ENCODE measurements at places on chromosomes 6 and 20. TPM values are rescaled to one million over a fixed set of nuclear protein-coding genes. Genes with fewer than 3 reads are reported as not detected.
A peak's percentile ranks its signal among the peaks of the same experiment; 100 is the strongest.

- DNase-seq: no peak
These were observed 70.8 kb upstream of the IYD start for GRCh38 chr6:150298030-150298380.

The TTK gene
- total RNA-seq: 63.1 TPM

GRCh38 chr6:43865932-43866645 is 96.1 kb downstream of the VEGFA start:
- DNase-seq: no peak

DNA sequence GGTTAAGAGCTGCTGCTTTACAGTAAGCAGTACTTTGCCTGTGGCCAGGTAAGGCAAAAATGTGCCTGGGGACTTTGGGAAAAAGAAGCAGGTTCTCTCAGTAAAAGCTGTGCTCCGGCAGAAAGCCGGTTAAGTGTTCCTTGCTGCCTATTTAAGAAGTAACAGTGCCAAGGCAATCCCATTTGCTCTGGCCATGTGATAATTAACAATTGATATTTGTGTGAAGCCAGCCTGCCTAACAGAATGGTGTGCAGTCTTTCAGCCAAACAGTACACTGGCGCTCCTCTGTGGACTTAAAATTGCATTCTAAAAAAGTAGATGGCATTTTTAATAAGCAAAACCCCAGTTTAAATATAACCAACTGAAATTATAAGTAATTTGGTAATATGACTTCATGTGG is 430.3 kb downstream of the PLCB1 start:
- no peak for DNase-seq

The TREML1 gene
- total RNA-seq: not detected

The LBP gene
- 0.55 TPM for total RNA-seq

DNA sequence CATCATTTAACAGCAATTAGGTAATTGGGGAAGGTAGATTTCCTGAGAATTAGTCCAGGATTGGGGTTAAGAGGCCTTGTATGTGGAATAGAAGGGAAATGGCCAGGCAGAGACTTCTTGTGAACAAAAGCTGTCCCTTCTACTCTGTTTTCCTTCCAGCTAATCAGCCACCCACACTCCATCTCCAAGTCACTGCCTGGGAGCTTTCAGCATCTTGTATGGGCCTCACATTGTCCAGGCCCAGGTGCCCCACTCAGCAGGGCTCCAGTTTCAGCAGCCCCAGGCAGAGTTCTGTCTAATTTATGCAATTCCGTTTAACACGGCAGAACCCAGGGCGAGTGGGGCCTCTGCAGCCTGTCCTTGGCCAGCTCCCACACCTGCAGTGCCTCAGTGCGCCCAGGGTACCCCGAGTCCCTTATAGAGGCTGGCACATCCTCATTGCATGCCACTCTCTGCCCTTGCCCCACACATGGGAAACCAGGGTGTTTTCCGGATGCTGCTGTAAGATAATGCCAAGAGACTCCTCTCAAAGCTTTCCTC is 113.0 kb downstream of the EDN3 start:
- no peak for DNase-seq

GRCh38 chr6:112215488-112216284 is 38.7 kb downstream of the LAMA4 start:
- no peak for DNase-seq

GRCh38 chr20:58659841-58660240 is 8.8 kb downstream of the STX16 start:
- DNase-seq: no peak

GRCh38 chr20:13101706-13102105 is 92.9 kb downstream of the SPTLC3 start:
- peak; percentile 42 for DNase-seq

GRCh38 chr6:153644000-153644399 is 395.0 kb upstream of the OPRM1 start:
- DNase-seq: no peak

The FAM120B gene
- total RNA-seq: 7.4 TPM

The IMPG1 gene
- total RNA-seq: not detected

DNA sequence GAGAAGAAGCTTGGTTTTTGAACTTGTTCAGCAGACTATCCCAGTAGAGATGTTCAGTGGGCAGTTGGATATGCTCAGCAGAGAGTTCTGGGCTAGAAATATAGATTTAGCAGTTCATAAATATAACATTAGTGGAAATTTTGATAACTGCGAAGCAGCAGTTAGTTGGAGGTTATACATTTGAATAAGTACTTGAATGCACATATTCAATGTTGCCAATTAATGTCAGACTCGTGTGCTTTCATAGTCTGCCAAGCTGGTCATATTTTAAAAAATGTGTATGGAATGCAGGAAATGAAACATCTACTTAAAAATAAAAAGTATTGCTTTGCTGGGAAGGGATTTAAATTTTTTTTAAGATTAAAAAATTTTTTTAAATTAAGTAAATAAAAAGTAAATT is 92.5 kb upstream of the E2F3 start:
- DNase-seq: no peak

DNA sequence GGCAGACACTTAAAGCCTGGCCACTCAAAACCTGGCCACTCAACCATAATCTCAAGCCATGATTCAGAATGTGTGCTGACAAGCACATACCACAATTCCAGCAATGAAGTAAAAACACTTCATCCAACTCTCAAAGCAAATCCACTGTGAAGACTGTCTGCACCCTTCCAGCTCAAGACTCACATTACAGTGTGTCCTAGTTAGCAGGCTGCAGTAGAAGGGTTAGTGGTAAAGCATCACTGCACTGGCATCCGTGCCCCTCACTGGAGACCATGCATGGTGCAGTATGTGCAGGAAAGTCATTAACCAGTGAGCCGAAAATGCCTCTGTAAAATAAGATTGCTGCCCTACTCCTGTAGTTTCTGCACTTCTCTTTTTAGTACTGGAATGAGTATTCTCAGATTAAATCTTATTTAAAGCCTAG is 43.4 kb downstream of the SLC23A2 start:
- no peak for DNase-seq

GRCh38 chr6:28748192-28748591 is 175.6 kb downstream of the TRIM27 start:
- DNase-seq: no peak

GRCh38 chr6:70506321-70506720 is 60.4 kb upstream of the SDHAF4 start:
- DNase-seq: no peak

GRCh38 chr6:25053875-25054371 is 118.2 kb upstream of the RIPOR2 start:
- DNase-seq: peak; percentile 42

GRCh38 chr6:11754625-11755271 is 23.9 kb downstream of the ADTRP start:
- DNase-seq: peak; percentile 25

DNA sequence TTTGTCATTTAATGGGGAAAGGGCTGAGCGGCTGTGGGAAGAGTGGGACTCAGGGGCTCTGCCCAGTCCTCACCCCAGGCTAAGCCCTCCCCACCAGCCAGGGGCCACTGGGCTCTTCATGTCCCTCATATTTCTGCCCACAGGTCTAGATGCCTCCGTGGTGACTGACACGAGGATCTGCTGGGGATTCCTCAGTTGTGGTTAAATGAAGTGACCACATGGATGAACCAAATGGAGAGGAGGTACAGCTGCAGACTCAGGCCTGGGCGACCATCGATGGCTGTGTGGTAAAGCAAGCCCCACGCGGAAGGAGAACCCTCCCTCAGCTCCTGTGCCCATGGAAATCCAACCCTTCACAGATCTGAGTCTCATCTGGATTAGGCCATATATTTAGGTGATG is 29.4 kb downstream of the RAET1L start:
- DNase-seq: no peak

- DNase-seq: peak; percentile 12
These were observed 500.3 kb upstream of the PTCHD4 start for GRCh38 chr6:48611332-48611731.

- no peak for DNase-seq
These were observed 33.1 kb upstream of the MPC1 start for GRCh38 chr6:166415833-166416347.

The CST7 gene
- not detected for total RNA-seq

- DNase-seq: peak; percentile 11
These were observed 30.5 kb downstream of the CNKSR3 start for GRCh38 chr6:154479771-154480639.

The BEND6 gene
- total RNA-seq: 11.7 TPM

GRCh38 chr6:158939255-158940159 is 60.5 kb downstream of the RSPH3 start:
- DNase-seq: no peak

The RAET1L gene
- total RNA-seq: not detected

- no peak for DNase-seq
These were observed 36.3 kb downstream of the DYNLT1 start for GRCh38 chr6:158608221-158608620.

DNA sequence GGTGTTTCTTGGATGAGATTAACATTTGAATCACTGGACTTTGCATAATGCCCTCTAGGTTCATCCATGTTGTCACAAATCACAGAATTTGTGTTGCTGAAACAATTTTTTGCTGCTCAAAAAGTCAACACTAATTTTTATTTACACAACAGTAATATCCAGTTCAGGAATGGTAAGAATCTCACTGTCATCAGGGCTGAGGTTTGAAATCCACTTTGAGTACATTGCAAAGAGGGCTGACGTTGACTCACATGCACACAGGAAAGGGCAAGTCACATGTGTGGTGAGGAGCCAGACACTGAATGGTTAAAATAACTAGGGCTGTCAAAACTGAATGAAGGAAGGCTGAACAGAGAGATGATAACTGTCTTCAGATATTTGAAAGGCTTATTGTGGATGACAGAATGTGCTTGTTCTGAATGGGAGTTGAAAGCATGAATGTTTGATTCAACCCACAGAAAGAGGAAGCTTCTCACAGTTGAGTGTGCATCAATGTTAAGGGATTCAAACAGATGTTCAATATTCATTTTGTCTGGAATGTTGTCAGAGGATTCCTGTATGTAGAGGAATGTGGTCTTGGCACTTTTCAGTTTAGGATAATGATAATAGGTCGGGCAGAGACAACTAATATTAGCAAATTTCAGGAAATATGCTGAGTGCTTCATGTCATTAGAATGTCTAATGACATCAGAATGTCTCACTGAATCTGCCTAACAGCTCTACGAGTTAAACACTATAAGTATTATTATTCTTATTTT is 3.6 kb upstream of the ADGRG6 start:
- DNase-seq: peak; percentile 63

DNA sequence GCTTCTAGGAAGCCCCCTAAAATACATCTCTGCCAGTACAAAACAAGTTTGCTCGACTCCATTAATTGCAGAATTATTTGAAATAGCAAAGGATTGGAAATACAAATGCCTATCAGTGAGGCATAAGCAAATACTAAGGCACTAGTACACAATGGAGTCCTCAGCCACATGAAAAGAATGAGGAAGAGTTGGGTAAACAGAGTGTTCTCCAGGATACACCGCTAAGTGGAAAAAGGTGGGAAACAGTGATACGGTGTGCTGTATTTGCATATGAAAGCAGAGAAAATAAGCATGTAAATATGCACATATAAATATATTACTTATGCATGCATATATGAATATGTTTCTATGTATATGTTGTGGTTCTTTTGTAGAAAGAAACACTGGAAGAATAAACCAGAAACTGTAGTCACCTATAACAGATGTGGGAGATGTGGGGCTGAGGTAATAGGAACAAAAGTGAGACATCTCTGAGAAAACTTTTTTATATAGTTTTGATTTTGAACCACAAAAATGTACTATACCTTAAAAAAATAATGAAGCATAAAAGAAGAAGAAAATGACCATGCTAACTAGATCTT is 143.4 kb upstream of the MYLIP start:
- DNase-seq: no peak

DNA sequence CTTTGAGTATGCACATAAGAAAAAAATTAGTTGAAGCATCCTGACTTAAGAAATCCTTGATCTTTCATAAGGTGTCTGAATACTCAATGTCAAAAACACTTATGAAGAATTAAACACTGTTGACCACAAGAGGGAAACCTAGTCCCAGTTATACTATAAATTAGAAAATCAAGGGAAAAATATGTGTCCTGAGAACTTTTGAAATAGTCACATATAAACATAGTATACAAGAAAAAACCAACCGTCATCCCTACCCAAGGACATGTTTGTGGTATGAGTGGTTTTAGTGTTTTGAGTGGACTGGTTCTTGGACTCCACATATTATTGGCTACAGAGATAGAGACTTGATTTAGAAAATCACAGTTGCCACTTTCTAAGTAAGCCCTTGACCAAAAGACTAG is 7.6 kb upstream of the HLA-DRA start:
- DNase-seq: peak; percentile 20

- no peak for DNase-seq
These were observed 432.5 kb downstream of the CD109 start for GRCh38 chr6:74128536-74128935.

The PRL gene
- total RNA-seq: not detected

- DNase-seq: no peak
These were observed 17.9 kb upstream of the SIRPB1 start for GRCh38 chr20:1637755-1638154.

DNA sequence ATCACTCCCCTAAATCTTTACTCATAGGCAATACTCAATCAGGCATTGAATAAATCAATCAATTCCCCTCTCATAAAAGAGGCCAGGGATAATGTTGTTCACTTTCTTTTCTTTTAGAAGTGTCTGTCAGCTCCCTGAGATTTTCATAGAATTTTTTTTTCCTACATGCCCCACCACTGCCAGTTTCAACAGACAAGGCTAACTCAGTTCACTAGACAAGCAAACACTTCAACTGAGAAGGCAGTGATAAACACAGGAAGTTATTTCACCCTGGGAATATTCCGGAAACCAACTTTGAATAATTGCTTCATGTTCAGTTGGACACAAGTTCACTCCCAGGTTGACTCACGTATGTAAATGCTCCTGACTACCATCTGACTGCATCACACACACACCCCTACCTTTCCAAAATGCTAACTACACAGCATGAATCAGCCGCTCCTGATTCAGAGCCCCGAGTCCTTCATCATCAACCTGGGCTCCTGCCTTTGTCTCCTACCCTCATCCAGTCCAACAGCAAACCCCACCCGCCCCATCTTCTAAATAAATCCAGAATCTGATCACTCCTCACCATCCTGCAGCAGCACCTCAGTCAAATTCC is 143.9 kb downstream of the BCAS1 start:
- DNase-seq: peak; percentile 99

The PXMP4 gene
- 11.2 TPM for total RNA-seq

The BTN1A1 gene
- total RNA-seq: not detected

GRCh38 chr6:50826803-50827202 is 8.1 kb downstream of the TFAP2B start:
- no peak for DNase-seq

GRCh38 chr6:10874207-10874606 is 7.6 kb downstream of the GCM2 start:
- DNase-seq: no peak

- DNase-seq: no peak
These were observed 1.6 kb upstream of the SLC35B3 start for GRCh38 chr6:8436966-8437365.

The ABHD16B gene
- total RNA-seq: not detected

The CLPSL2 gene
- not detected for total RNA-seq

DNA sequence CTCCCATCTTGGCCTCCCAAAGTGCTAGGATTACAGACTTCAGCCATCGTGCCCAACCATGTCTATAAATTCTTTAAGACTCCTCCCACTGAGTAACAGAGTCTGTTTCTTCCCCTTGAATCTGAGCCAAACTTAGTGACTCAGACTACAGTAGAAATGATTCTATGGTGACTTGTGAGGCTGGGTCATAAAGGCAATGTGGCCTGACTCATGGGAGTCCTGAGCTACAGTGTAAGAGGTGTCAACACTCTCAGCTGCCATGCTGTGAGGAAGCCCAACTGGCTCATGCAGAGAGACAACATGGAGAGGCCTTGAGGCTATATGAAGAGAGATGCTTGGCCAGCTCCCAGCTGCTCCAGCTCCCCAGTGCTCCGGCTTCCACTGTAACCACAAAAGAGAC is 5.2 kb upstream of the NRSN2 start:
- DNase-seq: peak; percentile 95

Measured in A172 (cell line).